ENCODE measurements at places on chromosomes 3 and 15.
A peak's percentile ranks its signal among the peaks of the same experiment; 100 is the strongest.

DNA sequence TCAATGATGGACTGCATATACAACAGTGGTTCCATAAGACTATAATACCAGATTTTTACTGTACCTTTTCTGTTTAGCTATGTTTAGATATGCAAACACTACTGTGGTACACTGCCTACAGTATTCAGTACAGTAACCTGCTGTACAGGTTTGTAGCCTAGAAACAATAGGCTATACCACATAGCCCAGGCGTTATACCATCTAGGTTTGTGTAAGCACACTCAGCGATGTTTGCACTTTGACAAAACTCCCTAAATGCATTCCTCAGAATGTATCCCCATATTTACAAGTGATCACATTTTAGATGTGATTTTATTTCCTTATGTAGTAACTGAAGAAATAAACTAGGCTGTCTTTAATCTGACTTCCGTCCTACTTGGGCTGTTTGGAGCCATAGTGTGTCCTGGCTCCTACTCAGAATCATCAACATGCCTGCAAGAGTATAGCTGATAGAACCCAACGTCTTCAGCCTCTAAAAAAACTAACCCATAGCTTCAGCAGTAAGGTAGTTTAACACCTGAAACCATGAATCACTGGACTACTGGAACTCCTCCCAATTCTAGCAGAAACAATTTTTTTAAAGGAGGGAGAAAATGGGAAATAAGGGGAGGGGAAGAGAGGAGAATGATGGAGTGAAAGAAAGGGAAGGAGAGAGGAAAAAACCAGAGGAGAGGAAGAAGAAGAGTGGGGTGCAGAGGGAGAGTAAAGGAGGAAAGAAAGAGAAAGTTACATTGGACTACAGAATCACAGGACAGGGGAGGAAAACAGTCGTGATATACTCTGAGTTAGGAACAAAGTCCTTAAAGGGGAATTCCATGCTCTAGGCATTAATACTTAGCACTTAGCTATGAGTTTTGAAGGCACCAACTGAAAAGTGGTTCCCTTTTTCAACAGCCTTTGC is 67.7 kb upstream of the PLXND1 start:
- no peak for DNase-seq

- DNase-seq: no peak
These were observed 288.5 kb upstream of the MME start for GRCh38 chr3:154791611-154792010.

DNA sequence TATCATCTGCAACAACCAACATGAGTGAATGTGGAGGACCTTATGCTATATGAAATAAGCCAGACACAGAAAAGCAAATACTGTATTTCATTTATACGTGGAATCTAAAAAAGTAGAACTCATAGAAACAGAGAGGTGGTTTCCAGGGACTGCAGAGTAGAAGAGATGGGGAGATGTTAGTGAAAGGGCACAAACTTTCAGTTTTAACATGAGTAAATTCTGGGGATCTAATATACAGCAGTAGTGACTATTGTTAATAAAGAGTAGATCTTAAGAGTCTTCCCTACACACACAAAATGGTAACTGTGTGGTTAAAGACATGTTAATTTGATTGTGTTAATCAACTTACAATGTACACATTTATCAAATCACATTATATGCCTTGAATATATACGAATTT is 20.9 kb upstream of the MELTF start:
- no peak for DNase-seq

- peak; percentile 87 for DNase-seq
These were observed 31.9 kb downstream of the CRTC3 start for GRCh38 chr15:90561344-90562244.

- no peak for DNase-seq
These were observed 137.9 kb upstream of the PRR20G start for GRCh38 chr3:127425505-127426443.
